ENCODE measurements at places on chromosomes 7 and 10. TPM values are rescaled to one million over a fixed set of nuclear protein-coding genes. Genes with fewer than 3 reads are reported as not detected.

- DNase-seq = no peak
- H3K36me3 ChIP-seq = no peaks in the 10 kb centered on the region
- no peak overlapping the region for H3K4me3 ChIP-seq
- no peaks in the 10 kb centered on the region for H3K27me3 ChIP-seq
These were observed 2.0 kb upstream of the AOAH start for GRCh38 chr7:36726311-36726710.

DNA sequence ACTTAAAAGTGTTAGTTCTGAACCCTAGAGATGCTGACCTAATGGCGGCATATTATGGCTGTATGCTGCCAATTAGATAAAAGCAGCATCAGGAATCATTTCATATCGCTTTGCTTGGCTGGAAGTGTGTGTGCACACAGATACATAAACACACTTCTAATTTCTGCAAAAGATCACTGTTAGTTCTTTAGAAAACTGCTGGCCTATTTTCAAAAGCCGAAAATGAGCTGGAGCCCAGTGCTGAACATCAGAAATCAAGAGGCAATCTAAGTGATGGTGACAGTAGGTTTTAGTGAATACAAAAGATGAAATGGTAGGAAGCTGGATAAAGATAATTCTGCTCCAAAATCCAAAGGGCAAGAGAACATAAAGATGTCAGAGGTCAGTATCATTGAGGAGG lies 745.8 kb upstream of the LRRTM3 start:
- no peak for DNase-seq
- H3K4me3 ChIP-seq = no peak overlapping the region
- H3K27ac ChIP-seq = no peak overlapping the region
- H3K27me3 ChIP-seq = no peaks in the 10 kb centered on the region
- no peaks in the 10 kb centered on the region for H3K4me1 ChIP-seq
- no peaks in the 10 kb centered on the region for H3K36me3 ChIP-seq

GRCh38 chr10:79322616-79323543 lies 24.4 kb upstream of the PPIF start:
- H3K4me3 ChIP-seq = no peak overlapping the region
- no peak overlapping the region for H3K27ac ChIP-seq
- no peak for DNase-seq
- no peaks in the 10 kb centered on the region for H3K27me3 ChIP-seq

GRCh38 chr10:42782446-42783180 lies at the start of gene BMS1:
Gene BMS1 (plus strand): TSS chr10:42782795. CDS start chr10:42784395, 1,600 bp downstream.
- peak; percentile 95 for DNase-seq
- peak within 1 kb of the TSS; percentile 94 for H3K4me3 ChIP-seq
- H3K27me3 ChIP-seq = no peaks in the 10 kb centered on the region
- peaks cover 32% of the 10 kb centered on the region for H3K36me3 ChIP-seq

GRCh38 chr7:114930829-114931655 lies 9.1 kb downstream of the MDFIC start:
- no peak overlapping the region for H3K27ac ChIP-seq
- H3K4me3 ChIP-seq = no peak overlapping the region
- no peaks in the 10 kb centered on the region for H3K4me1 ChIP-seq
- no peaks in the 10 kb centered on the region for H3K27me3 ChIP-seq

- no peak overlapping the region for H3K27ac ChIP-seq
- H3K4me3 ChIP-seq = no peak overlapping the region
- peaks cover 4% of the 10 kb centered on the region for H3K4me1 ChIP-seq
- H3K36me3 ChIP-seq = no peaks in the 10 kb centered on the region
These were observed 3.2 kb downstream of the POLR1F start for GRCh38 chr7:19705663-19706062.

DNA sequence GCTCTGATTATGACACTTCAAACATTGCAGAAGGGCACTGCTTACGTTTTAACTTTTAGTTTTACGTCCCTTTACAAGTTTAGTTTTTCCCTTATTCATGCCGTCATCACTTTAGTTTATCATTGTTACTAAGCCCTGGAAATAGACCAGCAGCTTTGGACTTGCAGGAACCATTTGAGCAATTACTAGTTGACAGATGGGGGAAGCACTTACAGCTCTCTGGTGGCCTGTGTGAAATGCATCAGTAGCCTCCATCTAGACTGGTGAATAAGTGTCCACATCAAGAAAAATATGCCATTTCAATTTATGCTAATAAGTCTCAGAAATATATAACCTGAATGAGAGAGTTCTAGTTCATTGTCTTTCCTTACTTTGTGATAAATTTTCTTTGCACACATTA lies 194.9 kb upstream of the GRM3 start:
- H3K27me3 ChIP-seq = no peaks in the 10 kb centered on the region
- H3K27ac ChIP-seq = no peak overlapping the region
- no peaks in the 10 kb centered on the region for H3K4me1 ChIP-seq
- no peaks in the 10 kb centered on the region for H3K36me3 ChIP-seq
- no peak for DNase-seq

GRCh38 chr7:120185940-120186682 lies 86.9 kb upstream of the KCND2 start:
- no peak for DNase-seq

DNA sequence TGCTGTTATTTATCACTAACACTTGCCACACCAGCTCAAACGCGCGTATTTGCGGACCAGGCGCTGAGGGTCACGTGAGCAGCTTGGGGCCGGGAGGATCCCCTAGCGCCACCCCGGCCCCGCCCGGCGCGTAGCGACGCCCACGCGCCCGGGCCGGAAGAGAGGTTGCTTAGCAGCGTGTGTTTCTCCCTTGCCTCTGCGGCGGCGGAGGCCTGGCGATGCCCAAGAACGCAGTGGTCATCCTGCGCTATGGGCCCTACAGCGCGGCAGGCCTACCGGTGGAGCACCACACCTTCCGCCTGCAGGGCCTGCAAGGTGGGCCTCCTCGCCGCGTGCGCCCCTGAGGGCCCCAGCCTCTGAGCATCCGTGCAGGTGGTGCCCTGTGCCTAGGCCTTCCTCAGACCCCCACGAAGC lies at the start of gene C10orf53:
C10orf53 (plus strand) TSS at position 172 of the 414 bp plus-strand sequence; CDS start at position 219, 47 bp downstream.
- peak; percentile 88 for DNase-seq
- peaks cover 2% of the 10 kb centered on the region for H3K36me3 ChIP-seq
- H3K4me1 ChIP-seq = no peaks in the 10 kb centered on the region
- peaks cover 13% of the 10 kb centered on the region for H3K27me3 ChIP-seq
- peak within 1 kb of the TSS; percentile 63 for H3K4me3 ChIP-seq
- H3K27ac ChIP-seq = no peak within 1 kb of the TSS

GRCh38 chr10:114367351-114368056 lies 36.8 kb downstream of the AFAP1L2 start:
- no peak overlapping the region for H3K4me3 ChIP-seq
- no peaks in the 10 kb centered on the region for H3K27me3 ChIP-seq
- no peaks in the 10 kb centered on the region for H3K4me1 ChIP-seq
- no peaks in the 10 kb centered on the region for H3K36me3 ChIP-seq

GRCh38 chr10:97713339-97713825 lies at the start of gene MARVELD1:
Gene MARVELD1 (plus strand): TSS chr10:97713730. CDS start chr10:97713877, 147 bp downstream.
- peaks cover 4% of the 10 kb centered on the region for H3K4me1 ChIP-seq
- peaks cover 17% of the 10 kb centered on the region for H3K36me3 ChIP-seq
- peak; percentile 88 for DNase-seq
- no peaks in the 10 kb centered on the region for H3K27me3 ChIP-seq

LAMB4 gene
- total RNA-seq = not detected

ACTL6B gene
- total RNA-seq = 0.33 TPM

GNB2 gene
- total RNA-seq = 174 TPM

SFRP4 gene
- total RNA-seq = not detected

TMEM236 gene
- total RNA-seq = not detected

SYNPO2L gene
- not detected for total RNA-seq

TRPV5 gene
- total RNA-seq = not detected

KCNH2 gene
- 4.5 TPM for total RNA-seq
